Thoracic aorta (tissue), 2 donors: ENCODE measurements at places on chromosomes 2 and 18. TPM values are rescaled to one million over a fixed set of nuclear protein-coding genes. Genes with fewer than 3 reads are reported as not detected.

Gene GNLY
- total RNA-seq: 8.5 TPM

DNA sequence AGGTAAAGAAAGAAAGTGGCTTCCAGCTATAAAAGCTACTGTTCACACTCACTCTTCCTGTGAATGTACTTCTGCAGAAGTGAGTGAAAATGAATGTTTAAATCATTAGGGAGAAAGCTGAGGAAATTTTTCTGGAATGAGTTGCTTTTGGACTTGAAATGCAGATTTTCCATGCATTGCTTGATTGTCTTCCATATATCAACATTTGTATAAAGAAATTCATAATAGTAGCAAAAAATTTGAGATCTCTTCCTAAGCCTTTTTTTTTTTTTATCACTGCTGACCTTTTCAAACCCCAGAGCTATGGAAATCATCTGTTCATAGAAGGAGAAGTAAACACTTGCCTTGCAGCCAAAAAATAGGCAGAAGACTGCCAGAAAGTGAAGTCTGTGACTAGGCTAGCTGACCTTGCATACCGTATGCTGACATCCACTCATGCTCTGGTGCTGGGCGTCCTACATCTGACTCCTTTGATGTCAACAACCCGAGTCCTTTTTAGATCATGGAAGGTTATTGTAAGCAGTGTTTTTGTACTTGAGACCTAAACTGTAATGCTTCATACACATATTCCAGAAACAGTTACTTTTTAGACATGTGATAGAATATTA, 154.5 kb upstream of the RASGRP3 start:
- H3K27ac ChIP-seq: peak overlapping the region; percentile 61
- H3K27me3 ChIP-seq: no peaks in the 10 kb centered on the region
- H3K4me3 ChIP-seq: no peak overlapping the region

DNA sequence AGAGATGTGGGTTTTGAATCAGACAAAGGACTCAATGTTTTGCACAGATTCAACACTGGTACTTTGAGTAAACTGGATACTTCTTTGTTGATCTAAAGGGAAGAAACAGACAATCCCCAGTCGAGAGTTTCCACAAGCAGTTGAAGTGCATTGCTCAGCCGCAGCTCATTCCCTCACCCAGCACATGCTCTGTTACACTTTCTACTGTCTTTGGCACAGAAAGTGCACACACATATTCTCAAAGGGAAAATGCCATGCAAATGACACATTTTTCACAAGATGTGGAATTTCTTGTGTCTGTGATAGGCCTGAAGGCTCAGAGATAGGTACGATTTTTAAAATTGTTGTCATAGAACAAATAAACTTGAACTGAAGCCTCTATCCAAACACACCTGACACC, 258.9 kb upstream of the TRIB2 start:
- H3K27ac ChIP-seq: no peak overlapping the region
- no peak overlapping the region for H3K4me3 ChIP-seq

DNA sequence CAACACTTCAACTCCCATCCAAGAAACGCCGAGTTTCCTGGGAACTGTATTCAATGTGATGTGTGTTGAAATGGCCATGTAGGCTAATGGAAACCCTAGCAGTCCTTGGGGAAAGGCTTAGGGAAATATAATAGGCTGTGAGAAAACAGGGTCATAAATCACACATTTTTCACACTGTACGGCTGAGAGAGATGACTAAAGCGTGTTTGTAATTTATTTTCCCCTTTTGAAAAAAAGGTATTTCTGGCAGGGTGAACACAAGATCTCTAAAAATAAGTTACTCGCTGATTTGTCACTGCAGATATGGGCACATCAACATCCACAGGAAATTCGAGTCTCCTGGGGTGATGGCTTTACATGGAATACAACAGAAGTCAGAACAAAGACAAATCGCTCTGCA, 109.6 kb upstream of the ST6GAL2 start:
- H3K4me1 ChIP-seq: no peaks in the 10 kb centered on the region
- peak overlapping the region; percentile 59 for H3K27ac ChIP-seq
- no peaks in the 10 kb centered on the region for H3K36me3 ChIP-seq
- H3K27me3 ChIP-seq: no peaks in the 10 kb centered on the region

Gene GAL3ST2
- 0.49 TPM for total RNA-seq

Gene CD207
- not detected for total RNA-seq

Gene RSAD2
- 11.8 TPM for total RNA-seq

- H3K4me1 ChIP-seq: peaks cover 39% of the 10 kb centered on the region
- no peaks in the 10 kb centered on the region for H3K27me3 ChIP-seq
- H3K27ac ChIP-seq: peak overlapping the region; percentile 56
Observed at GRCh38 chr2:29115797-29116781, 874 bp downstream of the CLIP4 start.
